ENCODE measurements at places on chromosomes 1 and 21. TPM values are rescaled to one million over a fixed set of nuclear protein-coding genes. Genes with fewer than 3 reads are reported as not detected.
A peak's percentile ranks its signal among the peaks of the same experiment; 100 is the strongest.

- DNase-seq = no peak
Observed at GRCh38 chr1:154179946-154180687, 11.8 kb downstream of the TPM3 start.

DNA sequence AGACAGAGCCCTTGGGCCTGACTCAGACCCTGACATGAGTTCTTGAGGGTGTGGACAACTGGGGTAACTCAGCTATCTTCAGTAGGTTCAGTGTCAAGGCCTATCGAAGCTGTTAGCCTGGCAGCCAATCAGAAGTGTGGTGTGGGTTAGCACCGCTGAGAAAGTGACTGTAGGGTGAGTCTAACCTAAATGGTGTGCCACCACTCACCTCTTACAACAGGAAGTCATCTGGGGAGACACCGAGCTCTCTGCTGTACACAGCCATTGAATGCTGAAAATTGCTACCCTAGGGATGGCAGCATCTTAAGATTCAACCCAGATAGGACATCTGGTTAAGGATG, 44.6 kb downstream of the RASSF5 start:
- no peak for DNase-seq

GRCh38 chr1:187685333-187685732, 856.6 kb downstream of the PLA2G4A start:
- DNase-seq = no peak

GRCh38 chr1:109910963-109911798, 532 bp downstream of the CSF1 start:
- peak; percentile 78 for DNase-seq

- no peak for DNase-seq
Observed at GRCh38 chr1:157849229-157849875, 7.7 kb upstream of the CD5L start.

- no peak for DNase-seq
Observed at GRCh38 chr21:31720739-31721138, 11.2 kb downstream of the SCAF4 start.

GRCh38 chr1:18749569-18749968, 109.9 kb downstream of the TAS1R2 start:
- DNase-seq = no peak

GRCh38 chr1:155954645-155955044, 13.2 kb downstream of the RXFP4 start:
- DNase-seq = no peak

DNA sequence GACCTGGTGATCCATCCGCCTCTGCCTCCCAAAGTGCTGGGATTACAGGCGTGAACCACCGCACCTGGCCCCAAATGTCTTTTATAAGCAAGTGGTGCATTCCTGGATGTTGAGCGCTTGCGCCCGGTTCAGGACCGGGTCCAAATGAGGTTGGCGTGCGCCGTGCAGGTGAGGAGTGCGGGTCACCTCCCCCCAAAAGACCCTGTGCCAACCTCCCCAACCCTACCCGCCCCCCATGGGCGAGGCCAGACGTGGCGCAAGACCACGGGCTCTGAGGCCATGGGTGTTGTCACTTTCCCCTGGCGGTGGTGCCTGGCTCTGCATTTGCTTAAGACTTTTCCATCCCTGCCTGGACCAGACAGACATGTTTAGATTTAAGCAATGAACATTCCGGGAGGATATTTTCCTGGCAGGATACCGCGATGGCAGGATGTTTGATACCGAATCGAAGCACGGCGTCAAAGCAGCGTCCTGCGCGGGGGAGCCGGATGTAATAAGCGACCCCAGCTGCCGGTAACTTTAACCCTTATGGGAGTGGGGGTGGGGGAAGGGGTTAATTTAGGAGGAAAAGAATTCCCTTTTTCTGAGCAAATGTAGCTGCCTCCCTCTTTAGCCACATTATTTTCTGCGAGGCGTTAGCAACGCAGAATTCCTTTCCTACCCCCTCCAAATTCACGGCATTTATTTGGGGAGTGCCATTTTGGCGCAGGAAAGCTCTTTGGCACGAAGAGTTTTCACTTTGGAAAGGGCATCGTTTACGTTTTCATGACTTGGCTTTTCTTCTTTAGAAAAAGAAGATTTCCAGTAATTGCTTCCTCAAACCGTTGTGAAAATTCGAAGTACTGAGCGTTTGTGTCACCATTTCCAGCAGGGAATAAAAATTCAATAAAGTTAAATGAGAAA, 27.8 kb upstream of the RNF187 start:
- DNase-seq = peak; percentile 90

DNA sequence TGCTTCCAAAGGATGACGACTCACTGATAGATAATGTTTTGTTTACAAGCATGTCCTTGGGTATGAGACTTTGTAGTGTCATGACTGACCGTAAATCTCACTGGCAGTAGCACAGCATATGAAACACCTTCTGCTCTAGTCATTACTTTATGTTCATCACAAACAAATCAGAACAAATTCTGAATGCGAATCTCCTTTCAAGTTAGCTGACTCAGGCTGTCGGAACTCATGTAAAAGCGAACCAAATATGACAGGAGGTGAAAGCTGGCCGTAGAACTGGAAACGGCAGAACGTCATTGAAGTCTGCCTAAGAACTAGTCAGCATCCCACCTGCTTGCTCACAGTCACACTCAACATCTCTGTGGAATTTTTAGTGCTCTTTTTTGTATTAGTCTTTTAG, 143.9 kb downstream of the RGS7 start:
- DNase-seq = no peak

Gene ZNF697
- total RNA-seq = 10.9 TPM

Data from right cardiac atrium (tissue), 5 donors.